ENCODE measurements at places on chromosomes 7 and 10.

DNA sequence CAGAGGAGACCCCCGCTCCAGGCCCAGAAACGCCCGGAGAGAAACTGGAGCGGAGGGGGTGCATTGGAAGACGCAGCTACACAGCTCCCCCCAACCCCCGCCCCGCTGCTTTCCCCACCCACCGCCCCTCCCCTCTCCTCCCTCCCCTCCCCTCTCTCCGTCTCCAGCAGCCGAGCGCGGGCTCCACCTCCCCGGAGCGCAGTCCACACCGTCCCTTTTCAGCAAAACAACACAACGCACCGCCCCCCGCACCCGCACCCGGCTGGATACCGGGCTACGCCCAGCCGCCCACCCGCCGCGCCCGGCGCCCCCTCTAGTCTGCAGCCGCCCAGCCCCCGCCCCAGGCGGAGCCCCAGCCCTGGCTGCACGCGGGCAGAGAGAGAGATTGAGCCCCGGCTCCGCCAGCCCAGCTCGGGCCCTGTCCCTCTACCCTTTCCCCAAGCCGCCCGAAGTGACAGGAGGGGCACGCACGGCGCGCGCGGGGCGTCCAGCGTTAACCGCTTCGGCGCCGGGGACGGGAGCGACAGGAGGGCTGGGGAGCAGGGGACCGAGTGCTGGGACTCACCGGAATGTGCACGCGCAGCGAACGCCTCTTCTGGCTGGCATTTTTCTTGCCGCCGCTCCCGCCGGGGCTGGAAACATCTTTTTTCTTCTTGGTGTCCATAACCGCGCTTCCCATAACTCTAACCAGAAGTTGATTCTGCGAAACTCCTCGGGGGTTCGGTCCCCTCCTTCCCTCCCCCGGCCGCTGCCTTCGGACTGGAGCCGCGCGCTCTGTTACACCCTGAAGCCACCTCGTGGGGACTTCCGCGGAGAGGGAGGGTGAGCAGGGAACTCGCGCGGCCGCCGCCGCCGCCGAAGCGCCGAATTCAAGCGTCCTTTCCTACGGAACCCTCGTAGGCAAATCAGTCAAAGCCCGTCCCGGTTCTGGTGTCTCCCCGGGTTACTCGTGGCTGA, 695 bp downstream of the PRKAG2 start:
- peak; percentile 24 for DNase-seq

GRCh38 chr10:90751107-90751997, 106.5 kb downstream of the HTR7 start:
- peak; percentile 48 for DNase-seq

- DNase-seq, result no peak
These were observed 288.2 kb downstream of the MAGI2 start for GRCh38 chr7:79165225-79165624.

- peak; percentile 78 for DNase-seq
These were observed 46.7 kb downstream of the NOC3L start for GRCh38 chr10:94315975-94316464.

DNA sequence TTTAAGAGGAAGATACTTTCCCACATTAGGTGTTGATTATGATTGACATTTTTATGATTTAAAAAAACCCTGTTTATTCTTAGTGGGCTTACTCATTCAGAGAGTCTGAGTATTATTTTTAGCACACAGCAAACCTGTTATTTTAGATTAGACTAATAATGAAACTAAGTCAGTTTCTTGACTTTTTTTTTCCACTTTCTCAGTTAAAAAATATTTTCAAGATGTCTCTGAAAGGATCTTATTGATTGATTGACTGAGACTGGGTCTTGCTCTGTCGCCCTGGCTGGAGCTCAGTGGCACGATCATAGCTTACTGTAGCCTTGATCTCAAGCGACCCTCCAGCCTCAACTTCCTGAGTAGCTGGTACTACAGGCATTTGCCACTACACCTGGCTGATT, 20.4 kb upstream of the INPP5F start:
- no peak for DNase-seq

DNA sequence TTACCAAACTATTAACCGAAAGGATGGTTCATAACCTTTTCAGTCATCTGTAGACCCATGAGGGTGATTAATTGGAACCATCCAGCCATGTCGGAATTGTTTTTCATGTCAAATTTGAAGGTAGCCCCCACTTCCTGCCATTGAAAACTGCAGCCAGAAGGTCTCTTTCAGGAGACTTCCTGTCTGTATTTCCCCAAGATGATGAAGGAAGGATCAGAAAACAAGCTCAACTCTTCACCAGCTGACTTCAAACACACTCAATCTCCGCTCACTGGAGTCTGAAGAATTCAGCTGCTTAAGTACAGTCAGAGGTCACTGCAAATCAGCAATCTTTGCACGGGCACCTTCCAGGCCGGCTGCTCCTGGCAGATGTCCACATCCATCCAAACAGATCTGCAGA, 291.7 kb upstream of the NPVF start:
- no peak for DNase-seq

DNA sequence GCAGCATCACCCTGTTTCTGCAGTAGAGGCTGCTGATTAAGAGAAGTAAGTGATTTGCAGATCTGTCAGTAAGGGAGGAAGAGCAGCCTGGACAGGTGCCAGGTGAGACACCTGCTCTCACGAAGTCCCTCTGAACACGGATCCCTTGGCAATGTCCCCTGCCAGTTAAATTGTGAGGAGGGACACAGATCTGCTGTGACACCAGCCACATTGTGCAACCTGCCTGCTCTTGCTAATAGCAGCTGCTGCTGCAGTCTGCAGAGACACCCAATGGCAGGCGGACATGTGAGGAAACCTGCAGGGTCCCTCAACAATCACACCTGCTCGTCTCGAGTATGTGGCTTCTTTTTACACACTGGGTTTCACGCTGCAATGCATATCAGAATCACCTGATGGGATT, 31.9 kb downstream of the ANXA11 start:
- DNase-seq, result no peak

- DNase-seq, result no peak
These were observed 39.8 kb downstream of the MET start for GRCh38 chr7:116711790-116712189.

DNA sequence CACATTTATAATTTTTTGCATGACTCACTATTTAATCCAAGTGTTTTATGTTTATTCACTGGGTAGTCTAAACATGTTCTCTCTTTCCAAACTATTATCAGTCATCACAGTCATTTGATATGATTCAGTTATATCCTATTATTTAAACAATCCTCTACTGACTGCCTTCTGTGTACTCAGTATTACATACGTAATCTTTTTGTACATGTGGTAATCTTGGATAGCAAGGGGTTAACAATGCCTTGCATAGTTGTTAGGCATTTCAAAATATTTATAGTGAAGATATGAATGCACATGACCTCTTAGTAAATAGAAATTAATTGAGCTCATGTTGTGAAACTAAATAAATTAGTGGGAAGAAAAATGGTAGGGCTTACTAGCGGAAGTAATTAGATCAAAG, 379.4 kb upstream of the KIAA1217 start:
- DNase-seq, result no peak

GRCh38 chr10:101660256-101660655, 34.7 kb downstream of the FBXW4 start:
- no peak for DNase-seq

- no peak for DNase-seq
These were observed 918 bp upstream of the STRA8 start for GRCh38 chr7:135232720-135233119.

- peak; percentile 28 for DNase-seq
These were observed 765 bp downstream of the WBP1L start for GRCh38 chr10:102744374-102745051.

DNA sequence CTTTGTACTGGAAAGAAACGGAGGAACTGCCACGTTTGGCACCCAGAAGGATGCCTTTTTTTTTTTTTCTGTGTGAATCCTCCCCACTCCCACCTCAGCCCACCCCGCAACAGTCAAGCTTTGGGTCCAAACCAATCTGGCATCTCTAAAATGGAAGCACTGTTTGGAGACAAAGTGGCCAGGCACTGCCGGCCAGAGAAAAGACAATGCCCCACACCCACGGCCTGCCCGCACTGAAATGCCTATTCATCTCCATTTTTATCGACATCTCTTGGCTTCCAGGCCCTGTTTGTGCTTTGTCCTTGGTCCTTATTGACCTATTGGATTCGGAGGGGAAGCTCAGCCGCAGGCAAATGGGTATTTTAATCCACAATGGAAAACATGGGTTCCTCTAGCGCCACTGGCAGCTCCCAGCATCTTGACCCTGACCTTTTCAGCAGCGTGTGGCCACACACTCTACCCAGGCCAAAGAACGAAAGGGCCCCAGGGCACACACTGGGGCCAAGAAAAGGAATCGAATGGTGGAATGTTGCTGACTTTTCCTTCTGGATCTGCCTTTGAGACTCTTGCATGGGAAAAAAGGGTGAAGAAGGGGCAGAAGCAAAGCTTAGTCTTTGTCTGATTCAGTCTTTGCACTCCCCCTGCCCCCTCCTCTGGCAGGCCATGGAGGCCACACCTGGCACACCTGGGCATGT, 162.6 kb upstream of the CDCA7L start:
- DNase-seq, result no peak

DNA sequence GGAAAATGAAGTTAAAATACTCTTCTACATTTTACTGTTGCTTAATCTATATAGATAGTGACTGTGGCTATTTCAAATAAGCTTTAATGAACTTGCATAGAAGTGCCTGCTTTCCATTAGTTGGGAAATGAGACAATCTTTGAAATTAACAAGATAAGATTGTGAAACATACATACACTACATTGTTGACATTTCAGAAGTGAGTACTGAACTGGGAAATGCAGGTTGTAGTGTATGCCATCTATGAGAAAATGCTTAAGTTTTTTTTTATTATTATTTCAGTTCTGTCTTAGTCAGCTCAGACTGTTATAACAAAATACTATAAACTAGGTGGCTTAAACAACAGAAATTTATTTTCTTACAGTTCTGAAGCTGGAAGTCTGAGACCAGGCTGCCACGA, 49.6 kb upstream of the CSTF2T start:
- DNase-seq, result no peak

- no peak for DNase-seq
These were observed 301.6 kb upstream of the NRP1 start for GRCh38 chr10:33635967-33636515.

GRCh38 chr10:110016039-110016438, 8.3 kb downstream of the ADD3 start:
- DNase-seq, result peak; percentile 42

DNA sequence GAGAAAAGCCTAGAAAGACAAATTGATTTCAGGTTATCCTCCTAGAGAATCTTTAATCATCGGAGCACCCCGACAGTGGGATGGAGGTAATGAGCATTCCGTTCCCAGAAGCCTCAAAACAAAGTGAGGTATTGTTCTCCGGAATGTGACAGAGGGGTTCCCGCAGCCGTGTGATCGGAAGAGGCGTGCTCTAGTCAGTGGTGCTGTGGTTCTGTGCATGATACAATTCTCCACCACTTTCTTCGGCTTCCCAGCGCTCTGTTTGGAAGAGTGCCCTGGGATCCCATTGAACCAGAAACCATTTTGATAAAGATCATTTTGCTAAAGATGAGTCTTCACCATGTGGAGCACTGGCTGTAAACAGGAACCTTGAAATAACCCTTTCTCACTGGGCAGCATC, 434.6 kb downstream of the PAXIP1 start:
- no peak for DNase-seq

- peak; percentile 54 for DNase-seq
These were observed 20.0 kb downstream of the GLI3 start for GRCh38 chr7:42217053-42217452.

- peak; percentile 73 for DNase-seq
These were observed 141.4 kb downstream of the GRID1 start for GRCh38 chr10:86225103-86225782.

DNA sequence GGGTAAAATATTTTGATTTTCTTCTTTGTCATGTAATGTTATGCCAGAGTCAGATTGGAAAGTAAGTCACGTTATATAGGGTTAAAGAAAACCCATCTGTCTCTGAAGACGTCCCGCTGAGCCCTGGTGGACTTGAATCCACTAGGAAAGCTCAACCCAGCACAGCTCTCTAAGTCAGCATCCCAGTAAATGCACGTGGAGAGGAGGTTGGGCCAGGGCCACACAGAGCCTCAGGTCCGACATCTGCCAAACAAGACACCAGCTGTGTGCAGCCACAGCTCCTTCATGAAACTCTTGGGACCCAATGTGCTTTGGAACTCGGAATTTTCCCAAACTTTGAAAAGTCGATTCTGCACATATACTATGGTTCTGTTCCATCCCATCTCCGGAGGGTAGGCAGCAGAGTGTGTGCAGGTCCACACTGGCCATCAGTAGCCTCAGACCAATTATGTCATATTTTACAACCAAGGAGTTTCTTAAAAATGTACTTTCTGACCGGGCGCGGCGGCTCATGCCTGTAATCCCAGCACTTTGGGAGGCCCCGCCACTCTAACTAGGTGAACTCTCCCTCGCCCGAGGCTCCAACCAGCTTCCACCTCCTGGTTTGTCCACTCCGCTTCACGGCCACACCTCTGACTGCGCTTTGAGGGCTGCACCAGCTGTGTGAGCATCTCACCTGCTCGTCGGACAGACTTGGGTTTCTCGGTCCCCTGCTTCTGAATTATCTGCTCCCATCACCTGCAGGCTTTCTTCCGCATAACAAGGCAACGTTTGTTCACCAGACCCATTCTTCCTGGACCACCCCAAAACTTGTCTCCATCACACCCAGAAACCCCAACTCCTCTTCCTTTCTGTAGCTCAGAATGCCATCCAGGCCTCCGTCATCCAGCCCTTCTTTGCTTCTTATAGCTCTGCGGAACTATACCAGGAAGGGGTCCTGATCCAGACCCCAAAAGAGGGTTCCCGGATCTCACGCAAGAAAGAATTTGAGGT, 29.7 kb upstream of the DNAJB6 start:
- DNase-seq, result no peak

GRCh38 chr10:74867351-74867750, 41.0 kb downstream of the KAT6B start:
- DNase-seq, result no peak

GRCh38 chr7:130865408-130866236, 131.6 kb upstream of the KLF14 start:
- no peak for DNase-seq

DNA sequence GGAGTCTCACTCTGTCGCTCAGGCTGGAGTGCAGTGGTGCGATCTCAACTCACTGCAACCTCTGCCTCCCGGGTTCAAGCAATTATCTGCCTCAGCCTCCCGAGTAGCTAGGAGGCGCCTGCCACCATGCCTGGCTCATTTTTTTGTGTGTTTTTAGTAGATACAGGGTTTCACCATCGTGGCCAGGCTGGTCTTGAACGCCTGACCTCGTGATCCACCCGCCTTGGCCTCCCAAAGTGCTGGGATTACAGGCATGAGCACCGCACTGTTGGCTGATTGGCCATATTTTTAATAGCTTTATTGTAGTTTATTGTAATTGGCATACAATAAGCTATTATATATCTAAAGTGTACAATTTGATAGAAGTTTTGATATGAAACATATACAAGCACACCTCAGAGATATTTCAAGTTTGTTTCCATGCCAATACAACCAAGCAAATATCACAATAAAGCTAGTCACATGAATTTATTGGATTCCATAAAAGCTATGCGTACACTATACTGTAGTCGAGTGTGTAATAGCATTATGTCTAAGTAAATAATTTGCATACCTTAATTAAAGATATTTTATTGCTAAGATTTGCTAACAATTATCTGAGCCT, 5.6 kb downstream of the PLEKHS1 start:
- DNase-seq, result no peak

GRCh38 chr10:105770524-105771212, 1129.6 kb downstream of the SORCS3 start:
- DNase-seq, result no peak

GRCh38 chr10:100254191-100254590, 13.2 kb downstream of the CWF19L1 start:
- DNase-seq, result no peak

GRCh38 chr10:111968647-111969046, 214.9 kb downstream of the GPAM start:
- peak; percentile 89 for DNase-seq
